AG09309 (cell line): ENCODE measurements at places on chromosomes 7 and 10.

DNA sequence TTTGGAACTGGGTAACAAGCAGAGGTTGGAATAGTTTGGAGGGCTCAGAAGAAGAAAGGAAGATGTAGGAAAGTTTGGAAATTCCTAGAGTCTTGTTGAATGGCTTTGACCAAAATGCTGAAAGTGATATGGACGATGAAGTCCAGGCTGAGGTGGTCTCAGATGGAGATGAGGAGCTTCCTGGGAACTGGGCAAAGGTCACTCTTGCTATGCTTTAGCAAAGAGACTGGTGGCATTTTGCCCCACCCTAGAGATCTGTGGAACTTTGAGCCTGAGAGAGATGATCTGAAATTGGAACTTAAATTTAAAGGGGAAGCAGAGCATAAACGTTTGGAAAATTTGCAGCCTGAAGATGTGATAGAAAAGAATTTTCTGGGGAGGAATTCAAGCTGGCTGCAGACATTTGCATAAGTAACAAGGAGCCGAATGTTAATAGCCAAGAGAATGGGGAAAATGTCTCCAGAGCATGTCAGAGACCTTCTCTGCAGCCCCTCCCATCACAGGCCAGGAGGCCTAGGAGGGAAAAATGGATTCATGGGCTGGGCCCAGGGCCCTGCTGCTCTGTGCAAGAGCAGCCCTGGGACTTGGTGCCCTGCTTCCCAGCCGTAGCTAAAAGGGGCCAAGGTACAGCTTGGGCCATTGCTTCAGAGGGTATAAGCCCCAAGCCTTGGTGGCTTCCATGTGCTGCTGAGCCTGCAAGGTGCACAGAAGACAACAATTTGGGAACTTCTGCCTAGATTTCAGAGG is 3.6 kb downstream of the PDSS1 start:
- no peak for DNase-seq

DNA sequence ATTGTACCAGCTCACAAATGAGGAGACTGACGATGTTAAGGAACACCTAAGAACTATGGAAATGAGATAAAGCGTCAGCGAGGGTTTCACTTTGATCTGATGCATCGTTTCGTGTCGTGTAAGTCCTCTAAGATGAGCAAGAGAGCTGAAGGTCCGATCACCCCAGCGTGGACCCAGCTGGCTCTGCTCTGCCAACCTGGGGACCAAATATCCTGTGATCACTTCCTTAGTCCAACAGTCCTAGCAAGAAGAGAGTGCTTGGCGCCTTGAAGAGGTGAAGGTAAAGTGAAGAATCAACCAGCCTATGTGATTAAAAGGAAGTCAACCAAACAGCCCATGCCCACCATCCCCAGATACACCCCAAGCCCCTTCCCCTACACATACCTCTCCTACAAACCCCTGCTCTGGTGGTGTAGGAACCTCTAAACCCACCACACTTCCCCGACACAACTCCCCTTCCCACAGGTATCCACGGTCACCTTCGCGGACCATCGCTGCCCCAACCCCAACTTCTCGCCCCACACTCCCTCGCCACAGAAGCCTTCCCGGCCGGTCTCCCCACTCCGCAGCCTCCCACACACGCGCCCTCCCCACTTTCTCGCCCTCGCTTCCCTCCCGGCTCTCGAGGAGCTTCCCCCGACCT is 722 bp downstream of the UPF2 start:
- no peak for DNase-seq

GRCh38 chr7:156497776-156498509 is 142.6 kb upstream of the RNF32 start:
- DNase-seq = no peak

- DNase-seq = no peak
Measured at GRCh38 chr7:44157116-44158080, 16.3 kb upstream of the MYL7 start.

DNA sequence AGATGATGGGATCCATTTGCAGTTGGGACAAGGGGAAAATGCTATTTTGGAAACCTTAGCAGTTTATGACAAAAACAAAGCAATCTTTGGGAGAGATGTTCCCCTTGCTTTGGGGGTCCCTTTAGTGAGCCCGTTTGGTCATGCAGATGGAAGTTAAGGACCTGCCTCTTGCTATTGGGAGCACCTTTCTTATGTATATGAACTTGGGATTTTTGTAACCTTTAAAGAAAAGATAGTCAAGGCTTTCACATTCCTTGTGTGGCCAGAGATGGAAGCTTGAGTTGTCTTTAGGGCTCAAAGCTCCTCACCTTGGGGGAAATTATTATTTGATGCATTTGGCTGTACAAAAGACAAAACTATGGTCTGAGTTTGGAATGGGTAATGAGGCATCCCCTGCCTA is 179.0 kb upstream of the PLPP4 start:
- DNase-seq = no peak

DNA sequence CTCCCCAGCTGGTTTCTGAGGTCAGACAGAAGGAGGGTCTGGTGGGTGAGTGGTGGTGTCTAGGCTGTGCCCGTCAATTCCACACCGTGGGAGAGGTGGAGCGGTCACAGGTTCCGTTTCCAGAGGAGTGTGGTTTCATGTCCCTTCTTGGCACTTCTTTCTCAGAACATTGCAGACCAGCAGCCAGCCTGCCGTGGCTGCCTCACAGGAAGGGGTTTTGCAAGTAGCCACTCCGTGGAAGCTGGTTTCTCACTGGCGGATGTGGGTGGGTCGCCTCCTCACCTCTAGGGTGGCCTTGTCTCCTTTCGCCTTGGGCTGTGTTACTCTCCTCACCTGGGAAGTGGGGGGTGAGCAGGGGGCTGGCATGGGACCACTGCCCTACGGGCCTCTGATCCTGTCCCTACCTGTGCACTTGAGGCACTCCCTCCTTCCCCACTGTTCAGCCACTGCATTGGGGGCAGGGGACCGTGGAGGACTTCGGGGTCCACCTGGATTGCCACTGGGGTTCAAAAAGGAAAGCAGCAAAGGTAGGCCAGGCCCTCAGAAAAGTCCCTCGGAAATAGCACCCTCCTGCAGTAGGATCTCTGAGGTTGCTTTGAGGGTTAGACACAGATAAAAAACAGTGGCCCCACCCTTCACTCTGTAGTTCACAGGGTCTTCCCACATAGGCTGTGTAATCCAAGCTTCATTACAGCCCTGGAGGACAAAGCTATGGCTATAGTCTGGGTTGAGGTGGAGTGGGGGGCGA is 33.9 kb downstream of the TSPAN14 start:
- no peak for DNase-seq

DNA sequence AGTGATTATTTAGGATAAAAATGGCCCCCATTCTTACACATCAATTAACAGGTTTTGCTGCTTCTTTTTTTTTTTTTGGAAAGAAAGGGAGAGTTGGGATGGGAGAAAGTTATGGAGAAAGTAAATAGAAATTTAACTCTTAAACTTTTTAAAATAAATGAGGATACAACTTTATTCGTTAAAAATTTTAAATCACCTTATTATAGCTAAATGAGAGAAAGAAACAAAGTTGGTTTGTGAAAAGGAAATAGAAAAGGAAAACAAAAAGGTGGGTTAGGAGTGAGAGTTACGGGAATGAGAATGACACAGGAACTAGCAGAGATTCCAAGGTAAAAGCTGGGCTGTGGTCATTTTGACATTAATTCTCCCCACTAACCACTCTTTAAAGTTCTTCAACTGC is 34.9 kb downstream of the LMOD2 start:
- DNase-seq = no peak

- no peak for DNase-seq
Measured at GRCh38 chr7:94650147-94651051, 5.5 kb downstream of the SGCE start.

DNA sequence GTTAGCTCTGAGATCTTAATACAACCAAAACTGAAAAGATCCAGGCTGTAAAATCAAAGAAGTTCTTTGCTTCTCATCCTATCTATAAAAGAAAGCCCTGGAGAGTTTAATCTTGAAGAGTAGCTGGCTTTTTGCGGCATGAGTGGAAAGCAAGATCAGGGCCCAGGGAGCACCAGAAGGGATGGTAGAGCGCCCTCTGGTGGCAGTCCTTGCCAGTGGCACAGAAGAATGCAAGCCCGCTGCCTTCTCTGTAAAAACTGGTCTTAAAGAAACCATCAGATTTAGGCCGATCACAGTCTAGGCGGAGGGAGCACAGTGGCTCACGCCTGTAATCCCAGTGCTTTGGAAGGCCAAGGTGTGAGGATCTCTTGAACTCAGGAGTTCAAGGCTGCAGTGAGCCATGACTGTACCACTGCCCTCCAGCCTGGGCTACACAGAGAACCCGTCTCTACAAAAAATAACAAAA is 35.6 kb downstream of the CPN1 start:
- peak; percentile 57 for DNase-seq

DNA sequence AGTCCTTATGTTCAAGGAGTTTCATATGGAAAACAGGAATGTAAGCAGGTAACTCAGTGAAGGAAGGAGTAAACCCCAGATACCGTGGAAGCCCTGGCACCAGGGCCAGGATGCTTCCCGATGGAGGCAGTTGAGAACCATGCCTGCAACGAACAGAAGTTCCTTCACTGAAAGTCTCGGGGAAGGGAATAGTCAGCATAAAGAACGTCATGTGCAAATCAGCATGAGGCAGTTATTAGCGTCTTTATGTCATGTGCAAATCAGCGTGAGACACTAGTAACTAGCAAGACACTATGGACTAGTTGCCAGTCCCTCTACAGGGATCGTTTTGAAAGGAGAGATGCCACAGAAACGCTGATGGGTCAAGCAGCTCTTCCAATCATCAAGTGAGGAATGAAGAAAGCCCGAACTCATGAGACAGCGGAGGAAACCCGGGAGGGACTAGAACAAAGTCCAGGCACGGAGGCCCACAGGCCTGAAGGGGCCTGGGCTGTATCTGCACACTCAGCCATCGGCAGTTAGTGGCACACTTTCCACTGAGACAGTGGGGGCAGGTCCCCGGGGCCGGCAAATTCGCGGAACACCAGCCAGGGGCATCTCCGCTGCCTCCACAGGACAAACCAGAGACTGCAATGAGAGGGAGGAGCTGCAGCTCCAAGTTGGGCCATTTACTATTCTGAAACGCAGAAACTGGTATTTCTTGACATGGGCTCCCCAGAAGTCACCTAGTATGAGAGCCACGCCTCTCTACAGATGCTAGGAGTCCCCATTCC is 109.6 kb downstream of the SFMBT2 start:
- DNase-seq = no peak

DNA sequence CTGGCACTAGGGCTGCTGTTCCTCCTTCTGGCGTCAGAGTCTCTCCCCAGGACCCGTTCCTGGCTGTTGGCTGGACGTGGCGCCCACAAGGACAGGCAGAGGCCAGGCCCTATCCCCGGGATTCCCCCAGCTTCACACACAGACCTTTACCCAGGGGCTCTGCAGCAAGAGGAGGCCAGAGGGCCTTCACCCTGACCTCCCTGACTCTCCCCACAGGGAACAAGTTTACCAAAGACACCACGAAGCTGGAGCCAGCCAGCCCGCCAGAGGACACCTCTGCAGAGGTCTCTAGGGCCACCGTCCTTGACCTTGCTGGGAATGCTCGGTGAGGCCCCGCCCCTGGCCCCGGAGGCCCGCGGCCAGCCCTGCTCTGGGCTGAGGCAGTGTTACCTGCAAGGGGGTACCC is 82.2 kb downstream of the GTF2IRD1 start:
- no peak for DNase-seq

DNA sequence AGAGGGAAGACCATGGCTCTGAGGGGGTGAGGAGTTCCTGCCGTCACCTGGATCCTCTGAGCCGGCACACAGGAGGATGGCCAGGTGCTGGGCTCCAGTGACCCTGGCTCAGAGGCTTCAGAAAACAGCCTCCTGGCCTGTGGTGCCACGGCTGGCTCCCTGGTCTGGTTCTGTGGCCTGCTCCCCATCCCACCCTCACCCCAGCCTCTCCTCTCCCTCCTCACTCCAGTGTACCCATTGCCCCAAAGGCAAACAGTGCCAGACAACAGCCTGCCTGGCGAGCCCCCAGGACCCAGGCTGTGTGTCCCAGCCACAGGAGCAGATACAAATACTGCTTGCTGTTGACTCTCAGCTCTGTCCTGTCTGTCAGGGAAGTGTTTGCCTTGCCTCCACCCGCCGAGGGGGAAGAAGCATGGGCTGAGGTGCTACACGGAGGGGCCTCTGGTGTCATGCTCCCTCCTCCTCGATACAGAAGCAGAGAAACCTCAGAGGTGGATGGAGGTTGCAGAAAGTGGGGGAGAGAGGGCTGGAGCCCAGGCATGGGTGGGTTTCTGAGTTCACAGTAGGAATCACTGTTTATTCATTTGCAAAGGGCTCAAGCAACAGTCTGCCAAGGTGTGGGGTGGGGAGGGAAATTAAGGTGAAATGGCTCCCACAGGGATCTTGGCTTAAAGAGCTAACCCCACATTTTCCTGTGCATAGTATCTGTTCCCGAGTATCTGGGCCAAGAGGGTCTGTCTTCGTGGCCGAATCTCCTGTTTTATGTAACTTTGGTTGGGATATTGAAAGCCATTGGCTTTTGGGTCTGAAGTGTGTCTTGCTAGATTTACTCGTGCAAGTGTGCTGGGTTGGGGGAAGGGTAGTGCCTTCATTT is 5.5 kb downstream of the ADRA2A start:
- DNase-seq = no peak

- no peak for DNase-seq
Measured at GRCh38 chr7:27119412-27119911, 11.1 kb downstream of the HOXA4 start.
